ENCODE measurements at places on chromosomes 2 and 18.

DNA sequence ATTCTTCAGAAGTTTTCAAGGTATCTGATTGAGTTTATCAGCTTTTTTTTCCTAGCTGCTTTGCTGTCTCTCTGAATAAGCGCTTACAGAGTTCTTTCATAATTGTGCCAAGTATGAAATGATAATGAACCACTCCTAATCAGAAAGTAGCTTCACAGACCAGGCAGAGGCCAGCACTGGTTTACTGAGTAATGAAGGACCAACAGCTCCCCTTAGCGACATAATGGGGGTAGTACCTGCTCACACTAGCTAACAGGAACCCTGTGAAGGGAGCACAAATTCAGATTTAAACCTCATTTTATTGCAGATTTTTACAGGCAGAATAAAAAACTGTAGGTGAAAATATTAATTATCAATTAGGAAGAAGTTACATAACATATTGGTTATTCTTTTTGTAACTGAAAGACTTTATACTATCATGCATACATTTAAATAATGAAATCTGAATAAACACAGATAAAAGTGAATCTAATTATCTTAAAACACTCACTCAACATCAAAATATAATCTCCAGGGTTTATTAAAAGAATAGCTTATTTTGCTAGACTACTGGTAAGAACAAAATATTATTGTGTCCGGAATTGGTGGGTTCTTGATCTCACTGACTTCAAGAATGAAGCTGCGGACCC lies 53.7 kb upstream of the LRRC30 start:
- peak; percentile 16 for DNase-seq

DNA sequence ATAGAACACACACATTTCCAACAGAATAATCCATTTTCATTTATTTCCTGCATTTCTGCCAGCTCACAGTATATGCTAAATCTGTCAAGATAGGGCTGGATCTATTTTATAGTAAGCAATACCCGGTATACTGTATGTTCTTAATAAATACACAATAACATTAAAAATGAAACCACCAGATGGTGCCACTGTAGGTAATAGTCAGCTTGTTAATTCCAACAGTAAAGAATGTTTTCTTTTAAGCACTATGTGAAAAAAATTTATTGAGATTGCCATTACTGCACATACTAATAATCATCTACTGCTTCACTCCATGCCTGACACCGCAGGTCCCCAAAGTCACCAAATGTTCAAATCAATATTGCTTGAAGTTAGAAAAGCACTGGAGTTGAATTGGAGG lies 131.5 kb upstream of the PGAP1 start:
- no peak for DNase-seq

DNA sequence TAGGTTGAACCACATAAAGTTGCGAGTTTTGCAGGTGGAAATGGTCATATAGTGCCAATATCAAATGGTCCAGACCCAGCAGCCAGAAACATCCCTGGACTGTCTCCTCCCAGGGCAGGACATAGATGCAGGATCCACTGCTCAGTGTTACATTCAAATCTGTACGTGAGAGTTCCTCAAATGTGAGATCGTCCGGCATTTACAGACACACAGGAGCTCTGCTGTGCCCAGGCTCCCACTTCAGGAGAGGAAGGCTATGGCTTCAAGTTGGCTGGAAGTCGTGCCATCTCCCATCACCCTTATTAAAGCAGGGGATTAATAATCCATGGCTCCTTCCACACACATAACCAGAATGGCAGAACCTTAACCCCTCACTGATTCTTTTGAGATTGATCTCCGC lies 688.2 kb upstream of the HS6ST1 start:
- DNase-seq = no peak

DNA sequence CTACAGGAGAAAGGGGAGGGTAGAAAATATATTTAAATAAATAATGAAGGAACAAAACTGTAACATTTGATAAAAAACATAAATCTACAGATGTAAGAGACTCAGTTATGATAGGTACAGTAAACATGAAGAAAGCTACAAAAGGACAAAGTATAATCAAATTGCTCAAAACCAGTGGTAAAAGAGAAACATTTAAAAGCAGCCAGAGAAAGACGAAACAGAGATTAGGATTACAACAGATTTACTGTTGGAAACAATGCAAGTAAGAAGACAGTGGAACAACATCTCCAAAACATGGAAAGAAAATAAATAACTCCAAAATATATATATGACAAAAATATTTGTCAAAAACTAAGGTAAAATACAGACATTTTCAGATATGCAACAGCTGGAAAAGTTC lies 307.7 kb upstream of the REV1 start:
- no peak for DNase-seq

GRCh38 chr18:50350699-50351098 lies 24.1 kb upstream of the SKA1 start:
- no peak for DNase-seq

DNA sequence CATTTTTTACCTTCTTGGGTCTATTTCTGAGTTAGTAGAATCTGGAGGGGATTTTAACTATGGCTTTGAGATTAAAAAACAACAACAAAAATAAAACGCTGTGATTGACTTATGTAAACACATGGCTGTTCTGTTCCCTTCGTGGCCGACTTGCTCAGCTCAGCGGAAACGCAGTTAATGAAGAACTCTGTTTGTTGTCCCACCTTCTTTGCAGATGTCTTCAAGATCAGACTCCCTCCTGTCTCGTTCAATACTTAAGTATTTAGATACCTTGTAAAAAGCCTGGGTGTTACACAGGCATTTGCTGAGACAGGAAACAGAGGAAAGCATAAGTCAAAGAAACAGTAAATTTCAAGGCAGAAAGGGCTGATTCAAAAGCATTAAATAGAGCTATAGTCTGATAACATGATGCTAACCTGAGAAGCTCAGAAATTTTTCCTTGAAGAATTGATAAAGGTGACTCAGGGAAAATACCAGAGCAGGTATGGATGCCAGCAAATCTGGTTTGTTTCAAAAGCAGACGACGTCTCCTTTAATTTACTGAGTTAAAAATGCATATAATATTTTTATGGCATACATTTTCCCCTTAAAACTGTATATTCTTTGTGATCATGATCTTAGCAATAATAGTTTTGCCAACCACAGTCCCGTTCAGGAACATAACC lies 21.7 kb upstream of the POLI start:
- no peak for DNase-seq

DNA sequence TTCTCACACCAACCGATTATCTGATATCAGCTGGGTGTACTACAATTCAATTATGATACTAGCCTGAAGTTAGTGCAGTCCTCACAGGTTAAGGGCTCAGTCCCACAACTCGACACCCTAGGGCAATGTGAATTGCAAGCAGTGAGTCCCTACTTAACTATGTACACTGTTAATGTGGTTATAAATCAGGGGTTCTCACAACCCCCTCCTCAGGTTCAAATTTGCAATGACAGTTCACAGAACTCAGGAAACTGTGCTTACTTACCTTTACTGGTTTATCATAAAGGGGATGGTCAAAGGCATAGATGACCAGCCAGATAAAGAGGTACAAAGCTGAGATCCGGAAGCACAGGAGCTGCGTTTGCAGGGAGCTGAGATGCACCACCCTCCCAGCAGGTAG lies 1379.1 kb upstream of the CDH2 start:
- no peak for DNase-seq

DNA sequence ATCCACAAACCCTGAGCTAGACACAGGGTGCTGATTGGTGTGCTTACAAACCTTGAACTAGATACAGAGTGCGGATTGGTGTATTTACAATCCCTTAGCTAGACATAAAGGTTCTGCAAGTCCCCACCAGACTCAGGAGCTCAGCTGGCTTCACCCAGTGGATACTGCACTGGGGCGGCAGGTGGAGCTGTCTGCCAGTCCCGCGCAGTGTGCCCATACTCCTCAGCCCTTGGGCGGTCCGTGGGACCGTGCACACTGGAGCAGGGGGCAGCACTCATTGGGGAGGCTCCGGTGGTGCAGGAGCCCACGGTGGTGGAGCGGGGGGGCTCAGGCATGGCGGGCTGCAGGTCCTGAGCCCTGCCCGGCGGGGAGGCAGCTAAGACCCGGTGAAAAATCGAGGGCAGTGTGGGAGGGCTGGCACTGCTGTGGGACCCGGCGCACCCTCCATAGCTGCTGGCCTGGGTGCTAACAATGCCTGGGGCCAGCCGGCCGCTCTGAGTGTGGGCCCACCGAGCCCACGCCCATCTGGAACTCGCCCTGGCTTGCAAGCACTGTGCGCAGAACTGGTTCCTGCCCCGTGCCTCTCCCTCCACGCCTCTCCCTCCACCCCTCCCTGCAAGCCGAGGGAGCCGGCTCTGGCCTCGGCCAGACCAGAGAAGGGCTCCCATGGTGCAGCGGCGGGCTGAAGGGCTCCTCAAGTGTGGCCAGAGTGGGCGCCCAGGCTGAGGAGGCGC lies 75.6 kb downstream of the MOB4 start:
- no peak for DNase-seq

GRCh38 chr2:162676515-162676914 lies 162.1 kb downstream of the KCNH7 start:
- DNase-seq = no peak

- no peak for DNase-seq
Observed at GRCh38 chr2:217994776-217995274, 8.0 kb downstream of the TNS1 start.

DNA sequence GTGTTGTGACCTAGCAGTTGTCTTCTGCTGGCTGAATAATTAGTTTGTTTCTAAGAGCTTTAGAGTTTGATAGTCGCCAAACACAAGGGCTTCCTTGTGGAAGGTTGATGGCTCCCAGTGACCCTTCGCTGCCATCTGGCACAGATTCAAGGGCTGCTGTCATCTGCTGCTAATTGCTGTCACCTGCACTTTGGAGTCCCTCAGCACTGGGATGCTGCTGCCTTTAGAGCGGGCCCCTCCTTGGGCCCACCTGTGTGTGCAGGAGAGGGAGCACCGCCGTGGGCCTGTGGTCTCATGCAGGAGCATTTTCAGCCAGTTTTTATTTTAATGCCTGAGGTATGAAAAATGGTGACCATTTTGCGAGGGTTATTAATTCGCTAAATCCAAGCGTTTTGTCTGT lies 154.0 kb upstream of the NFATC1 start:
- DNase-seq = no peak

DNA sequence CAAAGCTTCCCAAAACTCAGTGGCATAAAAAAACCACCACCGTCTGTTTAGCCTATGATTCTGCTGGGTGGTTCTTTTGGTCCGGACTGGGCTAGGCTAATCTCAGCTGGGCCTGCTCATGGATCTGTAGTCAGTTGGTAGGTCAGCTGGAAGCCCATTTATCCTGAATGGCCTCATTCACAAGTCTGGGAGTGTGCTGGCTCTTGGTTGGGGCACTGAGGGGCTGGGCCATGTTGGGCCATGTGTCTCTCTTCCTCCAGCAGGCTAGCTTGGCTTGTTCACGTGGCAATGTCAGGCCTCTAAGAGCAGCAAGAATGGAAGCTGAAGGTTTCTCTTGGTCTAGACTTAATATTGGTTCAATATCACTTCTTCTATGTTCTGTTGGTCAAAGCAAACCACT lies 95.7 kb upstream of the HS6ST1 start:
- DNase-seq = no peak

DNA sequence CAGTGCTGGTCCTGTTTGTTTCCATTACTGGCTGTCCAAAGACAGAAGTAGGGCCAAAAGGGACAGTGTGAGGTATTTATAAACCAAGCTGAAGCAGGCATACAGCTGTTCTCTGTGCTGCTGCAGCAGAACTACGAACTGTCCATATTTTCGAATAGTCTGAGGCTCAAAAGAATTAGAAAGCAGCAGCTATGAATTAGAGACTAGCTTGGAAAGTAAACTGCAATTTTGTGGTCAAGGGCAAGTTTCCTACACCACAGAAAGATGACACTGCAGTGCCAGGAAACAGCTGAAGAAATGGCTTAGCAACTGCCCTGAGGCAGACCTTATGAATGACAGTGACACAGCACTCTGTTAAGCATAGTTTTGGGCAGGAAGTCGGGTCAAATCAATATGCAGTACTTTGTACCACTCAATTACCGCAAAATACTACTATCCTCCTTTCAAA lies 125.3 kb downstream of the TMEM131 start:
- DNase-seq = no peak

DNA sequence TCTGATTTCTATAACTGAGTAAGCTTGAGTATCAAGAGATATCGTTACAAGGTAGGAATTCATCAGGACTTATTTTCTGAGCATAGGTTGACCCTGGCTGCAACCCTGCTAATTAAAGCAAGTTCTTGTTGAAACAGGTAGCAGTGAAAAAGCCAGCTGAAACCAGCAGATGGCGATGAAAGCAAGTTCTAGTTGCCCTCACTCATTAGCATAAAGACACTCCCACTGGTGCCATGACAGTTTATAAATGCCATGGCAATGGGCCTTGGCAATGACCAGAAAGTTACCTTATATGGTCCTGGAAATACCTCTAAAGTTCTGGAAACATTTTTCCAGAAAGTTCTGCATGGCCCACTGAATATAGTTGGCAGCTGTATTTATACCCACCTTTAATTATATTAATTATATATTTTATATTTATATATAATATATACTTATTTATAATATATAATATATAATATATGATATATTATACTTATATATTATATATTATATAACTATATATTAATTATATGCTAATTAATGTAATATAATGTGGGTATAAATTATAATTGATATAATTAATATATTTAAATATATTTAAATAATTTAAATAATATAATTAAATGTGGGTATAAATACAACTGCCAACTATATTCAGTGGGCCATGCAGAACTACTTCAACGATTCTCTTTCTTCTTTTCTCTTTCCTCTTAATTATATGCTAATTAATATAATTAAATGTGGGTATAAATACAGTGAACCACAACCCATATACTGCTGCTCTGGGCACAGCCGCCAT lies 188.0 kb downstream of the CDH7 start:
- DNase-seq = peak; percentile 7

DNA sequence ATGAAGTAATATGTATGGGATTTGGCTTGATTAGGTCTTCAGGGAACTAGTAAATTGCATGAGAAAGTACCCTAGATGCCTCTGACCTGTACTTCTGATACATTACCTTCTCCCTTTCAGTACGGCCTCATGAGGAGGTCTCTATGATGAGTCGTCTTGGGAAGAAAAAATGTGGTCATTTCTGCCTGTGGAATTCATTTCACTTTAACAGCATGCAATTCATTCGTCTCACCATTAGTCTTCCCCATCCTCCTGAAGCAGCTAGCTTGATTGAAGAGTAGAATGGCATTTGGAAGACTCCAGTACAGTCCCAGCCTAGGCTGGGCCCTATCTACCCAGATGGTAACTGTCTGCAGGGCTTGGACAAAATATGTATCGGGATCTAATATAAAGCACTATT lies 52.2 kb downstream of the TMX3 start:
- DNase-seq = no peak

Measured in head of caudate nucleus (tissue), 42 donors.